H1 (cell line): ENCODE measurements at places on chromosomes 11 and 22.

DNA sequence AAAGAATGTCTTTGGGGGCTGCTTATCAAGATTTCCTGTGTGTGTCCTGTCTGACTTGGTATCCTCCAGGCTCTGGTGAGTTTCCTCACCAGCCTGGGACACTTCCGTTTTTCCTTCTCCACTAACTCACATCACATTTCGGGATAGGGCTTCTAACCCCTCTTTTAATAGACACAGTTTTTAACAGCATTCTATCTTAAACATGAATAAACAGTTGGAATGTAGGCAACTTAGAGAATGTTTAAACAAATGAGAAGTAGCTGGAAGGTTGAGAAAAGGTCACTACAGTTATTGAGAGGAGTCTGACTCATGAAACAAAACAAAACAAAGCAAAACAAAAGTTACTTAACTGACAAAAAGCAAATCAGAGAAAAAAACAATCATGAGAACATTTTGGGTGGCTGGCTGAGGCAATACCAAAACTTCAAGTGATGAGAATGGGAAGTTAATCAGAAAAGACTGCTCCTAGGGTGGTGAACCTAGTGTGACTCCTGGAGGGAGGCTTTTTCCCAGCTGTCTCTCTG is 64.7 kb upstream of the CTSC start:
- no peak for DNase-seq

GRCh38 chr11:90913131-90913668 is 690.4 kb upstream of the CHORDC1 start:
- no peak for DNase-seq

DNA sequence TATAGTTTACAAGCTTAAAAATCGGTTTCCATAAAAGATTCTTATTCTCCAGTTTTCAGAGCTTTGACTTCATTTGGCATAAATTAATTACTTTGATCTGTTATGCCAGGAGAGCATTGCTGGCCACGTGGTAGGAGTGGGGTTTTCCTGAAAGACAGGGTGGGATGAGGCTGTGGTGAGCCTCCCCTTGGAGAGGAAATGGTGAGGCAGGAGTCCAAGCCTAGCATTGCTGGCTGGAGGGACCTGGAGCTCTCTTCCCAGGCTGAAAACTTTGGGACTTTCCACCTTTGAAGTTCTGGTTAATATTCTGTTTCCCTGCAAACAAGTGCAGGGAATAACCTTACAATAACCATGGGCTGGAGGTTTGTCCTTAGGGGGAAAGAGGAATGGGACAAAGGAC is 21.1 kb upstream of the CSF2RB start:
- DNase-seq: no peak

DNA sequence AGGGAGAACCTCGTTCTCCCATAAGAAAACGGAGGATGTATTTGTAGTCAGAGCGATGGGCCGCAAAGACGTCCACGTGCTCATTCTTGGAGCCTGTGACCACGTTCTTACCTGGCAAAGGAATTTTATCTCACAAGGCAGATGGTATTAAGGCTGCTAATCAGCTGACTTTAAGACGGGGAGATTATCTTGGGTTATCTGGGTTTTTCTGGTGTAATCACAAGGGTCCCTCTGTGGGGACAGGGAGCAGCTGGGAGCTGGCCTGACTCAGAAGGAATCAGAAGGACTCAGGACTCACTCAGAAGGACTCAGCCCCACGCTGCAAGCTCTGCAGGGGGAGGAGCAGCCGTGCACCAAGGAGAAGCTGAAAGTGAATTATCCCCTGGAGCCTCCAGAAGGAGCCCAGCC is 7.5 kb upstream of the SIGIRR start:
- DNase-seq: peak; percentile 28

GRCh38 chr11:61896665-61897386 is 5.5 kb upstream of the FADS3 start:
- no peak for DNase-seq

DNA sequence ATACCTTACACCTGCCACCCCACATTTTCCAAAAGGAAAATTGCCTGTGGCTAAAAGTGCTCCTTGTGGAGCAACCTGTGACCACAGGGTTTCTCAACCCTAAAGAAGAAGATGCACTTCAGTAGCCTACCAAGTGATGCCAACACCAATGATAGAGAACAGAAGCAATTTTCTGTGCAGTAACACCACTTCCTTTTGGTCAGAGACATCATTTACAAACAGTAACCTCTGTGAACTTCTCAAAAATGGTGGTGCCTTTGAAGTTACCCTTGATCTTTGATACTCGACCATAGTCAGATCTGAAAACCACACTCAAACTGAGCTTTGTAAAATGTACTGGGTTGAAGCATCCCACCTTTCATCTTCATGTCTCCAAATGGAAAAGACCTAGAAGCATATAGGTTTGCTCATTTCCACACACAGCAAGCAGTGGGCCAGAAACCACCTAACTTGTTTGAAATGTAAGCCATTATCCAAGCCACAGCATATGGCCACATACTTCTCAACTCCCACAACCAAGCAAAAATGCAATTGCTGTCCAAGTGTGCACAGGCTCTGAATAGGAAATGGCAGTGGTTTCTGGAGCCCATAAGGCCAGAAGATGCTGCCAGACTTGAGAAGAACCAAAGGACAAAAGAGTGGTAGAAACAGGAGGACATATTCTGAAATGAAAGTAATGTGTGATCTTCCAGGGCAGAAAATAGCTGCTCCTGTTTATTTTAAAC is 24.3 kb downstream of the MPPED2 start:
- DNase-seq: no peak

- DNase-seq: no peak
Measured at GRCh38 chr11:76835036-76835435, 25.7 kb upstream of the ACER3 start.

DNA sequence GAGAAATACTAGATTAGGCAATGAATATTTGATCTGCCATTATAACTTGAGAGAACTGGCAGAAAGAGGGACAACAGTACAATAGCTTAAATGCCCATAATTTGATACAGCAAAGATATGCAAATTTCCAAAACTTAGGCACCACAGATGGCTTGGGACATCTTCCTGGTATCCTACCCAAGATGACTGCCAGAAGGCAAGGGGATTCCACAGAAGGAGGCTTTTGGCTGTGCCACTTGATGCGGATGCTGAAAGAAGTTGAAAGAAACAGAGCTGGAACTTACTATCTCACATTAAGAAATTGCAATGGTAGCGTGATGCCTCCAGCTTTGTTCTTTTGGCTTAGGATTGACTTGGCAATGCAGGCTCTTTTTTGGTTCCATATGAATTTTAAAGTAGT is 216.7 kb downstream of the TTC28 start:
- no peak for DNase-seq

DNA sequence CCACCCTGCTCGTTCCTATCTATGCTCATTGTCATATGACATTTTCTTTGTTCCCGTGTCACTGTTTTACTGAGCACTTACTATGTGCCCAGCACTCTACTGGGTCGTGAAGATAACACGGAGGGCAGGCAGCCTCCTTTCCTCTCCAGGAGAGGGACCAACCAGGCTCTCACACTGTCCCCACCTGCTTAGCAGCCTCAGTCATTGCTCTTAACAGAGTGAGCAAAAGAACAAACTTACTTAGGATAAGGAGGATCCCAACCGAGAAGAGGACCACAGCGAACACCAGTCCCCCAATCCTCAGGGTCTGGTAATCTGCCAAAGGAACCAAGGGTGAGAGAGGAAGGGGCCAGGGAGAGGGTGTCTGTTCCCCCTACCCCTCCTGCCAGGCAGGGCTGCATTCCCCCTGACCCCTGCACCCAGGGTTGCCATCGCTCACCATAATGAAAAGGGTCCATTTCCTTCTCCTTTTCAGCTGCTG is 17.0 kb upstream of the FXYD2 start:
- DNase-seq: no peak

- no peak for DNase-seq
Measured at GRCh38 chr22:31952094-31952401, 7.7 kb downstream of the YWHAH start.

- DNase-seq: no peak
Measured at GRCh38 chr11:102447193-102447592, 5.4 kb downstream of the TMEM123 start.

GRCh38 chr11:94895451-94895850 is 77.9 kb downstream of the CWC15 start:
- DNase-seq: no peak

DNA sequence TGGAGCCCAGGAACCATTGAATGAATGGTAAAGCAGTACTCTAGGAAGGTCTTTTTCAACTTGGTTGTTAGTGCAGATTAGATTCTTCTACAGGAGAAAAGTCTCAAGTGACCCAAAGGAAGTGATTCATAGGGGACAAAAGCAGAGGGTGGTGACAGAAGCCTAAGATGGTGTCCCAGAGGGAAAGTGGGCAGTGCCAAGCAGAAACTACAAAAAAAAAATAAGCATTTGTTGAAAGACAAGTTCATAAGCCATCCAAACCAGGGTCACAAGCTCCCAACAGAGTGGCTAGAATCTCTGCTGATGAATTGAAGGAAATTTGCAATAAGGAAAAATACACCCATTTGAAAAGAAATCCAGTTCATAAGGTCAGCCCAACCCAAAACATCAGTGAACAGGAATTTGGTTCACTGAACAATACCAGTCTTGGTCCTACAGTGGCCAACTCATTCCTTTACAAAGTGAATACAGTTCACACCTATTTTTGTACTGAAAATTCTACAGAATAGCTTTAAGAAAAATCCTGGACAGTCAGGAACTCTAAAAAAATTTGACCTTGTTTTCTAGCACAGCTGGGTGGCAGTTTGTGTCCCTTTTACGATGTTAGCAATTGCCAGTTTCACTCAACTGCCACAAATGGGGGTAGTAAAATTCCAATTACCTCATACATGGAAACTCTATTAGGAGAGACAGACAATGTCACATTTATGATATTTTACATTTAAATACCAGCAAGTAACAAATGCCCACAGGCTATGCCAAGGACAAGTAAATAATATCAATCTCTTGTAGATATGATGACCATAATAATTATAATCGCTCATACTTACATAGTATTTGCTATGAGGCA is 21.6 kb upstream of the NUP160 start:
- no peak for DNase-seq

- peak; percentile 85 for DNase-seq
Measured at GRCh38 chr11:20026629-20027555, 133.4 kb downstream of the DBX1 start.

DNA sequence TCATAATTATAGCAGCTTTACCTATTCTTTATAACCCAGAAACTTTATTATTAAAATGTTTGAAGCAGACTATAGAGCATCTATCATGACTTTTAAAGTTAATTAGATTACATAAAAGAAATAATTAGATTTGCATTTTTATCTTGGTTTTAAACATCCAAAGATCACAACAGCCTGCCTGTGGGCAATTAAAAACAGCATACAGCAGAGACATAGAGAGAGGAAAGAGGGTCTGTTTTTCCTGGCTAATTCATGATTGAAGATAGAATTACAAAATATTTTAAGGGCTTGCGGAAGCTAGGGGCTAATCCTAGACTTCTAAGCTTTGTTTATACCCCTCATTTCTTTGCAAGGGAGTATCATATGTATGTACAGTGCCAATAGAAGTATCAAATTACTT is 178.1 kb downstream of the SOX6 start:
- no peak for DNase-seq

- no peak for DNase-seq
Measured at GRCh38 chr11:16969010-16969999, 44.9 kb downstream of the PLEKHA7 start.

DNA sequence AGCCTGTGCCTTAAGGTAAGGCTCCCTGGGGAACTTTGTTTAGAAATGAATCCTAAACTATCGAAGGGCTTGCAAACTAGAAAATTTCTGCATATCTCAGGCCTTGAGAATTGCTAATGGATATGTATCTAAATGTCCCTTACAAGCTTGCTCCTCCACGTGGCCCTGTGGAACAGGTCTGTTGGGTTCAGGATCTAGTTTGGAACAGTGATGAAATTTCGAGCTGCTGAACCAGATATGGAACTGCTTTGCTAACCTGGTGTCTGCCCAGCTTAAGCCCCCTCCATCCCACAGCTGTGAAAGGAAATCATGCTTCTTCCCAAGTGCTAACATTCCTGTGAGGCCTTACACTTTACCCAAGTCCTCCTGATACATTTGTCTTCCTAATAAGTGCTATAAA is 11.6 kb downstream of the SREBF2 start:
- no peak for DNase-seq
